ENCODE measurements at places on chromosomes 11 and 22.

GRCh38 chr11:86812981-86813380 lies 12.6 kb downstream of the PRSS23 start:
- no peak for DNase-seq

GRCh38 chr11:96707273-96707672 lies 317.5 kb downstream of the JRKL start:
- DNase-seq = no peak

- DNase-seq = no peak
Measured at GRCh38 chr22:44673406-44673805, 28.6 kb upstream of the PRR5 start.

- DNase-seq = no peak
Measured at GRCh38 chr11:45182902-45183301, 36.5 kb downstream of the PRDM11 start.

- DNase-seq = no peak
Measured at GRCh38 chr11:121106812-121107211, 5.8 kb downstream of the TECTA start.

All from GM12864 (cell line).